Stimulated activated CD8-positive, alpha-beta memory T cell treated with anti-CD3 and anti-CD28 coated beads, Interleukin-15, amount 100 ng/mL, for 4 hours (primary cell): ENCODE measurements at places on chromosomes 5 and 9.

DNA sequence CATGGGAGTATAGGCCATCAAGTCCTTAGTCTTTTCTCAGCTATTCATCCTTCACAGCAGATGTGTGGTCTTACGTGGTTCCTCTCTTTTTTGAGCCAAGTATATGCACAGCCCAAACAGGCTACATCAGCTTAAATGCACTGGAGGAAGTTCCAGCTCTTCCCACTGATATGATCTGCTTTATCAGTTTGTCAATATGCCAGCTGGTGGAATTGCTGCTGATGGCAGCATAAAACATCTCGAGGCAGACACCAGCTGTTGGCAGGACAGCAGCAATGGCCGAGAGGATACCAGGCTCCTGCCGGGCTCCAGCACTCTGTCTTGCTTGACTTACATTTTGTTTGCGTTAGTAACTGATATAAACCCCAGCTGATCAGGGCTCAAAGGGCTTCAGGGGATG lies 143.4 kb downstream of the TENT4A start:
- DNase-seq, result no peak

- no peak for DNase-seq
Observed at GRCh38 chr5:124697501-124697900, 48.9 kb downstream of the ZNF608 start.

DNA sequence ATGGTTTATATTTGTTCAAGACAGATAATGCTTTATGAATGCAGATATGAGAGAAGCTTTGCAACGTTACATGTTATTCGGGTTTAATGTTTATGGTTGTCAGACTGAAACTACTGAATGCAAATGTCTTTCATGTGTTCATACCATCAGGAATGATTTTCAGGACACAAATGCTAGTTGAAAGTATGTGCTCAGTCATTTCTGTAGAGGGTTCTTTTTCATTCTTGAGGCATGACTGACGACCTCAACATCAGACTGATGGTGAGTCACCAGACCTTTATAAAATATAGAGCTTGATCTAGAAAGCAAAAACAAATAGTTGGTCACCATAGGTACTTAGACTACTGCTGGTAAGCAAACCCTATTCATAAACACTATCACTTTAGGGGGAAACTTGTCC lies 287.3 kb upstream of the NUDT12 start:
- no peak for DNase-seq

- DNase-seq, result no peak
Observed at GRCh38 chr5:128842241-128842640, 123.0 kb upstream of the SLC27A6 start.

DNA sequence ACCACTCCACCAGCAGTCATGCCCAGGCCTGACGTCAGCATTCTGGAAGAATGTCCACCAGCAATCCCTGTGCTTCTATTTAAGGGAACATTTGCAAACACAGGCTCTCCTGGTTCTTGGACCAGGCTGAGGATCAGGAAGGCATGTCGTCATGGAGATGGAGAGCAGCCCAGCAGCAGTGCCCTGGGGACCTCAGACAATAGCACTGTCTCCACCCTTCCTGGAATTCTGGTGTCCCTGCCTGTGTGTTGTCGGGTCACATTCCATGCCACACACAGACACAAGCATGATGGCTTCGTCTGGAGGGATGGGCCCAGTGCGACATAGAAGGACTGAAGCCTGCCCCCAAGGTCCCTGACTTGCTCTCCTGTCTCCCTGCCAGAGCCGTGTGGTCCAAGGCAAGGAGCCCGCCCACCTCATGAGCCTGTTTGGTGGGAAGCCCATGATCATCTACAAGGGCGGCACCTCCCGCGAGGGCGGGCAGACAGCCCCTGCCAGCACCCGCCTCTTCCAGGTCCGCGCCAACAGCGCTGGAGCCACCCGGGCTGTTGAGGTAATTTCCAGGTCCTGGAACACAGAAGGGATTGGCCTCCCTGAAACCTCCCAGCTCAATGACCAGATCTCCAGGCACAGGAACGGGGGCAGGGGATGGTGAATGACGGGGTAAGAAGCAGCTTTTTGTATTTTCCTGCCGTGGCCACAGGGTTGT lies 43.8 kb downstream of the STOM start:
- DNase-seq, result no peak
